ENCODE measurements at places on chromosomes 5 and 9. TPM values are rescaled to one million over a fixed set of nuclear protein-coding genes. Genes with fewer than 3 reads are reported as not detected.

Gene OTP
- not detected for total RNA-seq

- DNase-seq = no peak
Observed at GRCh38 chr5:150317048-150318003, 14.6 kb upstream of the ARSI start.

Gene PRRT1B
- not detected for total RNA-seq

Gene PPP1R26
- total RNA-seq = 19.0 TPM

Gene FCHO2
- total RNA-seq = 15.1 TPM

DNA sequence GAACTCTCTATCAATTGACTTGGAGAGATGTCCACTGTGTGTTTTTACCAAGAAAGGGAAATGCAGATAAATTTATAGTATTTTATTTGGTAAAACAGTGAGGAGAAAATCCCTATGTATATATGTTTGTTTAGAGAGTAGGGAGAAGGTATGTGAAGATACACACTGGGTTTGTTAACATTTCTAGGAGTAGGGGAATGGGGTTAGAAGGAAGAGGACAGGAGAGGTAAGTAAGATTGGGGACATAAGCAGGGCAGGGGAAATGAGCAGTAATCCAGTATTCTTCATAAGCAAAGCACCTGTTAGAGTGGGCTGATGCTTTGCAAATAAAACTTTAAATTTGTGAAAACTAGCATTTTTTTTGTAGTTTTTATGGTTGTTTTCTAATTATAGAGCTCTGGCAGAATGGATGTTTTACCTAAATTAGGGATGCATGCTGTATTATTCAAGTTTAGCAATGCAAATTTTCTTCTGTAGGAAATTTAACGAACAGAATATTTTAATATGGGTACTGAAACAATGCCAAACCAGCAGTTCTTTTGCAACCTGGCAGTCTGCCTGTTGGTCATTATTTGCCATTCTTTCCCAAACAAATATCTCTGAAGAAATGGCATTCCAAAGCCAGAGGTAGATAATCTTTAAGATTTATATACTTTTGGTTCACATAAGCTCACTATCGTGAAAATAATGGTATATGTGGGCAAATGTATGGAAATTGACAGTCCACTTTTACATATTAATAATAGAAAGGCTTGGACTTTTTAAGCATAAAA, 19.4 kb upstream of the DCP2 start:
- no peak for DNase-seq

DNA sequence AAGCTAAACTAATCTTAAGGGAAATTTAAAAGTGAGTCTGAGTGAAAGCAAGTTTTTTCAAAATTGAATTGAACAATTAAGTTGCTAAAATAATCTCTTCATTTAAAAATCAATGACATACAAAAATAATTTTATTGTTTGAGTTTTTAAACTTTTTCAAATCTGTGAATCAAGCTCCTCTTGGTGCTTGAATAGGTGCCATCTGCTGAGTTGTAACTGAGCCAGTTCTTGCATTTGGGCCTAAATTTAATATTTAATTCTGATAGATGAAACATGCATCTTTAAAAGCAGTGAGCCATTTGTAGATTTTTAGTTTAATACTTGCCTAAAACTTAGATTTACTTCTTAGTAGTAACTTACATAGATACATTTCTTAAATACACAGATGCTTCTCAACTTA, 31.8 kb downstream of the SPATA31D1 start:
- DNase-seq = no peak

DNA sequence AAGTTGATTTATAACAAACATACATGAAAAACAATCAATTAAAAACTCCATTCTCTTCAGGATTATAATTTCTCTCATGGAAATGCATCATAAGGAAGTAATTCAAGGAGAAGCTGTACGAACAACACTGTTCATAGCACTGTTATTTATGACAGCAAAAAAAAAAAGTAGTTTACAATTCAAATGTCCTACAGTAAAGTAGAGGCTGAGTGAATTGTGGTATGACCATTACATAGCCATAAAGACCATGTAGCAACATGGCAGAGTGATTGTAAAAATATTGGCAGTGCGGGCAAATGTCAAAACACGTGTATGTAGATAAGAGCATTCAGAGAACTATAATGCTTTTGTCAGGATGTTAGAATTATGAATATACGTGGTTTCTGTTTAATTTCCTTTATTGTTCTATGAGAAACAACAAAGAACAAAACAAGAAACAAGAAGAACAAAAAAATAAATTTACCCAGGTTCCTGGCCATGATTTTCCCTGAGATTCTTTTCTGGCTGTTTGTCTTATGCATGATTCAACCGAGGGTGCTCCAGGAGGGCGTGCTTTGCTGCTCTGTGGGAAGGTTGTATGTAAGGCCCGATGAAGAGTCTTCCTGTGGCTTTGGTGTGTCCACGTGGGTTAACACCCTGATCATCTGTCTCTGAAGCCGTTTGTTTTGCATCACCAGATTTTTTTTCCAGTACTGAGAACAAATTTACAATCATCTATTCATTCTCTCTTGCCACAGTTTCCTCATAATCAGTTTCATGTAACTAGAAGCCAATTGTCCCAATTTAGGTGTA, 28.8 kb downstream of the GCNT4 start:
- DNase-seq = no peak

DNA sequence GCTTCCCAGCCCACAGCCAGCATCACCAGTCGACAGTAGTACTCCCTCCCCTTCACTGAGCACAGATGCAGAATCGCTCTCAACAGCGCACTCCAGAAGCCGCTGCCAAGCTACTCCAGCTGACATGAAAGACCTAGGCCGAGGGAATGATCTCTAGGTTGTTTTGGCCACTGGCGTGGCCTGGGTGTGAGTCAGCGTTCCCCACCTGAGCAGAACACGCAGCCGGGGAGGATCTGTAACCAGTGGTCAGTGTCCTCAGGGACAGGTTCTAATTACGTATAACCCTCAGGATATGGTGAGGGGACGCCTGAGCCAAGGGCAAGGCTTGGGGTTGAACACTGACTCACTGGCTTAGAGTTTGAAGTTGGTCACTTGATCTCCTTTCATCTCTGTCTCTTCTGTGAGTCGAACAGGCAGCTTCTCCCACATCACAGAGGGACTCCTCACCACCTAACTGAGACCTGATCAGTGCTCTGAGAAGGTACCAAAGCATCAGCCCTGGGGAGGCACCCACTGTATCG, 76.9 kb upstream of the IL17B start:
- DNase-seq = peak; percentile 83

DNA sequence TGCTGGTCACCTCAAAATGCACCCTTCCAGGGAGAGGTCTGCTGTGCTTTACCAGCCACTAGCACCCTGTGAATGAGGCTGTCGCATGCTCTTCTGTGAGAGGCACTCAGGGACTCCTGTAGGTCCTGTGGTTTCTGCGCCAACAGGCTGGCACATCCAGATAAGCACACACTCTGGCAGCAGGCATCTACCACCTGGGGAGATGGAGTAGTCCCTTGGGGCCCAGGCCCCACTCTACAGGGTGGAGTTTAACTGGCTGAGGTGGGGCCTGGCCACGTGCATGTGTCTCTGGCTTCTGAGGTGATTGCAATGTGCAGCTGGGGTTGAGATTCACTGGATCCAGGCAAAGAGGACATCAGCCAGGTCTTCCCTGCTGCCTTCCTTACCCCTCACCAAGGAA, 32.3 kb downstream of the TMEM174 start:
- DNase-seq = no peak

DNA sequence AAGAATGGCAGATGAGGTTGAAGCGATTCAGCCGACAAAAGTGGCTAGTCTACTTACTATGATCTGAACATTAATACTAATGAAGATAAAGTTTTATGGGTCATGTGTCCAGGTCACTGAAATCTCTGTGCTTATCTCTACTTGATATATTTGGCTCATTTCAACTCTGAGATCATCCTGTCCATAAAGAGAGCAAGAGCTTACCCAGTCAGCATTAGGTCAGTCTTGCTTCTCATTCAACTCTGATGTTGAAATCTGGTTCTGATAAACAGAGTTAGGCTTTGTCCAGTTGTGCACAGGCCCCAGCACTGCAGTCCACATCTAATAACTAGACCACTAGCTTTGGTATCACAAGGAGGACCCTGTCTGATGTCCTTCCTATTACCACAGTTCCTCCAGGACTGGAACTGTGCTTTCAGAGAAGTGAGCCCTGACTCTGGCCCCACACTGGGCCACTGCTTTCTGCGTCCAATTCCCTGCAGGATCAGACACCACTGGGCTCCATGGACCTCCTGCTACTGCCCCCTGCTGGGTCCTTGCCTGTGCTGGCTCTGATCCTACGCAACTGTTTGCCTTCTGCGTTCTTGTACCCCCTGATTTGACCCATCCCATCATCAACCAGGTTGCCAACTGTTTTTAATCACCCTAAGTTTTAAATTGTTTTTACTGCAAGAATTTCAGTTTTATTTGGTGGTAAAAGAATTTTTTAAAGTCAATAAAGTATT, 23.7 kb upstream of the FAM120A start:
- no peak for DNase-seq

DNA sequence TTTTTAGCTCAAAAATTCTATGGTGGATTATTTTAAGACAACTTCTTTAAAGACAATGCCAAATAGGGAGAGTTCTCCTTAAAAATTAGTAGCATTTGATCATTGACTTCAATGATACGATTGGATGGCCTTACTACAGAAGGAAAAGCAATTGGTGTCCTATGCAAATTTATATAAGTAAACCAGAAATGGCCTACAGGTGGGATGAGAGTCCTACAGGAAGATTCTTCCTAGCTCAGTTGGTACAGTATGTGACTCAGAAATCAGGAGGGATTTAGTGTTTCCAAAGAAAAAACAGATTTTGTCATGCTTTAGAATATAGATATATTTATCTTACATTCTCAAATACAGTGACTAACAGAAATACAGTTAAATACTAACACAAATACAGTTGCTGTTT, 6.5 kb downstream of the ANKRA2 start:
- DNase-seq = no peak

GRCh38 chr9:129525656-129526196, 95.2 kb downstream of the C9orf50 start:
- DNase-seq = no peak

DNA sequence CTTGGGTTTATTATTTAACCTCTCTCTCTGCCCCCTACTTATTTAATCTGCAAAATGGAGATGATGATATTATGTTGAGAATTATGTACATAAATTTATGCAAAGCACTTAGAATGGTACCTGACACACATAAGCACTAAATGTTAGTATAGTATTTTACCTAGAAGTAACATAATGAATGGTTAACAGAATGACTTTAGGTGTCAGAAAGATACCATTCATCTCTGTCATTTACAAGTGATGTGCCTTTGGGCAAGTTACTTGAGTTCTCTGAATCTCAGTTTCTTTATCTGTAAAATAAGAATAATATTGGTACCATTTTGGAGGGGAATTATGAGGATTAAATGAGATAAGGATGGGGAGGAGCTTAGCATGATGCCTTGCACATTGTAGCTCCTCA, 159.4 kb downstream of the PPP2R2B start:
- DNase-seq = no peak

- DNase-seq = no peak
Observed at GRCh38 chr5:7363067-7363677, 32.8 kb upstream of the ADCY2 start.

Gene PHYHD1
- 22.7 TPM for total RNA-seq

DNA sequence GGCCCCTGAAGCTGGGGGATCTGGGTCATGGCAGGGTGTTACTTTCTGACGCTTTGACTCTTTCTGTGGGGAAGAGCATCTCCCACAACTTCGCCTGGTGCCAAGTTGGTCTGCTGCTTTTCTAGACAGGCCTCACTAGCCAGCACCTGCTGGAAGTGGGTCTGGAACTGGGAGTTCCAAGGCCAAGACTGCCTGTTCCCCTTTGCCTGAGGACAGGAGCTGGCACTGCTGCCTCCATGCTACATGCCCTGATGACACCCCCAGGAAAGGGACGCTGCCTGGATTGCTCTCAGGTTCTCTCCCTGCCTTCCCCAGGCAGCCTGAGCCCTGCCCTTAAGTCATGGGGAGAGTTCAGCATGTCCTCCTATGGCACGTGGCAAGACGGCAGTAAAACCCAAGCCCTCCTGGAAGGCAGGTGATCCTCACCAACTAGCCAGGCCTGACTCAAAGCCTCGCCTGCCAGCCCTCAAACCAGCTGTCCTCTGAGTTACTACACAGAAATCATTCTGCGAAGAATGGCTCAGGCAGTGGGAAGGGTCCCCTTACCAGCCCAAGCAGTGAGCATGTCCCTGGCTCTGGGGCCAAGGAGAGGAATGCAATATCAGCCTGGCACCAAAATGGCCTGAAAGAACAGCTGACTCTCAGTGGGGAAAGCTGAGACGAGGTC, 35.8 kb downstream of the SEC61B start:
- DNase-seq = no peak

- DNase-seq = peak; percentile 55
Observed at GRCh38 chr5:171437286-171437821, 17.9 kb downstream of the FGF18 start.

Gene GLRA1
- not detected for total RNA-seq

- DNase-seq = no peak
Observed at GRCh38 chr5:76920491-76920890, 32.4 kb upstream of the CRHBP start.

GRCh38 chr5:14744296-14745187, 80.0 kb downstream of the OTULIN start:
- DNase-seq = no peak

DNA sequence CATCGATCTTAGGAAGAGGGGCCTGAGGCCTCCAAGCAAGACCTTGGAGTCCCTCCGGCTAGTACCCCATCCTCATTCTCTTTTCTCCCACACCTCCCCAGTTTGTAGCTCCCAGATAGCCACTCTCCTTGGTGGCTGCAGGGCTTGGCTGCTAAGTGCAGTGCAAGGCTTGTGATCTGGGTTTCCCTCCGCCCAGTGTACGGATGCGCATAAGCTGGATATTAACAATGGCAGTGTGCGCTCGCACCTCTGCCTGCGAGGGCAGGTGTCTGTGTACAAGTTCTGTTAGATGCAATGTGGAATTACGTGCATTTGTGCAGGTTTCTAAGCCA, 71.0 kb upstream of the TBCA start:
- DNase-seq = no peak

GRCh38 chr9:82480921-82481320, 492.3 kb downstream of the SPATA31D1 start:
- DNase-seq = no peak

DNA sequence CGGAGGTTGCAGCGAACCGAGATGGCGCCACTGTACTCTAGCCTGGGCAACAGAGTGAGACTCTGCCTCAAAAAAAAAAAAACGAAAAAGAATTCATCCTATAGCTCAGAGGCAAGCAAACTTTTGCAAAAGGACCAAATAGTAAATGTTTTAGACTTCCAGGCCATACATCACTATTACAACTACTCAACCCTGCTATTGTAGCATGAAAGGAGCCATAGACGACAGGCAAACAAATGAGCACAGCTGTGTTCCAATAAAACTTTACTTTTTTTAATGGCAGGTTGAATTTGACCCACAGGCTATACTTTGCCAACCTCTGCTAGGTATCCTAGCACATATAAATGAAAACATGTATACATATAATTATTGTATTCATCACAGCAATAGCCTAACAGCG, 58.9 kb upstream of the SLC30A5 start:
- DNase-seq = no peak

Gene PCDHA13
- total RNA-seq = not detected

- DNase-seq = no peak
Observed at GRCh38 chr5:103472830-103473229, 89.8 kb downstream of the NUDT12 start.
